ENCODE measurements at places on chromosomes 5 and 9.

GRCh38 chr5:24788829-24789514, 144.2 kb upstream of the CDH10 start:
- DNase-seq: no peak

DNA sequence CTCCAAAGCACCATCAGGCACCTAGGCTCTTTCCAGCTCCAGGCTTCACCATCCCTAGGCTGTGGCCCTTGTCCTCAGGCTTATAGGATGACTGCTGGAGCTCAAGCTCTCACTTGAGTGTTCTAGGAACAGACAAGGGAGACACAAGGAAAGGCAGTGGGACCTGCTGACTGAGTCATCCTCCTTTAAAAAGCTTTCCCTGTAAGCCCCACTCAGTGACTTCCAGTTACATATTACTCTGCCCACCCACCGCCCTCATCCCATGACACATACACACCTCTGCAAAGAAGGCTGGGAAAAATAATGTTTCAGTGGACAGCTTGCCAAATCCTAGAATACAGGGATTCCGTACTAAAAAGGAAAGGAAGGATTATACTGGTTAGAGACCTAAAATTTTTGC, 154.2 kb upstream of the ZNF366 start:
- DNase-seq: no peak

- DNase-seq: peak; percentile 48
Measured at GRCh38 chr9:133163504-133164172, at the start of gene GBGT1. GBGT1 (minus strand) TSS chr9:133163914; CDS start chr9:133162412, 1,502 bp downstream.

DNA sequence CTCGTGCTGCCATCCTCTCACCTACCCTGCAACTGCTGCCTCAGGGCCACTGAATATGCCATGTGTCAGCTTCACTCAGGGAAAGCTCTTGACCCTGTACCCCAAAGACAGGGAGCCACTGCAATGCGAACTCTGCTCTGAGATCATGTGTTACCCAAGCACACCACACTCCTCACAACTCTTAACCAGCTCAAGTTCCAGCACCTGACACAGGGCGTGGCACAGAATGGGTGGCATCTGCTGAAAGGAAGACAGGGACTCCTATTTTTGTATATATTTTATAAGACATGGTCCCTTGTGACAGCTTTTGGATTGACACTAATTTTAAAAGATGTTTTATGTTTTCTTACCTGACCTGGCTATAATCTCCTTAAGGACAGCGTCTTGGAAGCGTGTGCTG, 10.7 kb downstream of the PHYKPL start:
- DNase-seq: peak; percentile 43

- no peak for DNase-seq
Measured at GRCh38 chr5:117461403-117461802, 886.8 kb upstream of the SEMA6A start.

GRCh38 chr9:107685901-107686300, 196.3 kb upstream of the KLF4 start:
- no peak for DNase-seq

GRCh38 chr5:76372323-76373054, 30.6 kb upstream of the IQGAP2 start:
- DNase-seq: no peak

GRCh38 chr9:109535365-109535764, 37.3 kb upstream of the PTPN3 start:
- no peak for DNase-seq

GRCh38 chr9:101683236-101683635, 55.2 kb downstream of the GRIN3A start:
- no peak for DNase-seq

DNA sequence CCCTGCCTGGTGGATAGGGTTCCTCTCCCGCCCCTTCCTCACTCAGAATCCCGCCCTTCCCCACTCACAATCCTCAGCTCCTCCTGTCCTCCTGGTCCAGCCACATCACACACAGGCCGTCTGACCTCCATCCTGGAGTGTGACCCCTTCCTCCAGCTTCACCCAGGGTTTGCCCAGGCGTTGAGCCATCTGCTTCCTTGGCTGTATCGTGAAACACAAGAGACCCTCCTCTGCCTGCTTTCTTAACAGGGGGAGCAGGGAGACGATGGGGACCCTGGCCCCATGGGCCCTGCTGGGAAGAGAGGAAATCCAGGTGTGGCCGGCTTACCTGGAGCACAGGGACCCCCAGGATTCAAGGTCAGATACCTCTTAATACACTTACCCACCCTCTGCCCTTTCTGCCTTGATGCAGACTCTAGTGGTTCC, 32.3 kb upstream of the ORM1 start:
- no peak for DNase-seq

- no peak for DNase-seq
Measured at GRCh38 chr5:105956456-105957196, 1714.1 kb downstream of the EFNA5 start.

GRCh38 chr5:79285833-79286232, 49.9 kb downstream of the JMY start:
- DNase-seq: no peak

GRCh38 chr9:88300556-88300955, 87.7 kb upstream of the SPIN1 start:
- no peak for DNase-seq

- no peak for DNase-seq
Measured at GRCh38 chr5:32506799-32507198, 62.3 kb upstream of the ZFR start.

DNA sequence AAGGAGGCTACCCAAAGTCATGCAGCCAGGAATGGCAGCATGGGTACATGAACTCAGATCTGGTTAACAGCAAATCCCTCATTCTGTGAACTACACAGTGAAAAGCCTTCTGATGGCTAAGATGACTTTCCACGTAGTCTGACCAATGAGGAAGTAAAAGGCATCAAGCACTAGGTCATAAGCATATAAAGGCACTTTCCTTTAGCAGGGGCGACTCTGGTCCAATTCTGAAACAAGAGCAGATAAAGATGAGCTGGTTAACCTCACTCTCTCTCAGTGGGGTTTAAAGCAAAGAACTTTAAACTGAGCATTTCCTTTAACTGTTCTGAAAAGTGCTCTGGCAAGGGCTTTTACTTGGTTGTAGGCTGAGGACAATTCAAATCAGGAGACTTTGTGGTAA, 21.1 kb downstream of the PSMB7 start:
- no peak for DNase-seq

GRCh38 chr9:124602204-124602603, 95.0 kb upstream of the NR5A1 start:
- DNase-seq: no peak

DNA sequence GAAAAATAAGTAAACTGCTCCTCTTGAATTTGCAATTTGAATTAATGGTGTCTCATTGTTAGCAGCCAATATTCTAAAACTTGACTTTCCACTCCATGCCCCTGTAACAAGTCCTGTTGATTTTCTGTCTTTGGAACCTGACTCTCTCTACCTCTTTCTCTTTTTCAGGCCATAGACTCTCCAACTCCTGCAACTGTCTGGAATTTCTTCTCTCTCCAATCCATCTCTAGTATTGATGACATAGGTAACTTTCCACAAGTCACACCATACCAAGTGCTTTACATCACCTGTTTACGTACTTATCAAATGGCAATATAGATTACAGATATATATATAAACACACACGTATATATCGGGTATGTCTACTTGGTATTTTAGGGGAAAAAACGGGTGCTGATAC, 923 bp downstream of the C5orf34 start:
- DNase-seq: no peak

- DNase-seq: no peak
Measured at GRCh38 chr9:133449760-133450159, 10.0 kb upstream of the CACFD1 start.

GRCh38 chr5:156254196-156254595, 72.8 kb upstream of the SGCD start:
- DNase-seq: no peak

DNA sequence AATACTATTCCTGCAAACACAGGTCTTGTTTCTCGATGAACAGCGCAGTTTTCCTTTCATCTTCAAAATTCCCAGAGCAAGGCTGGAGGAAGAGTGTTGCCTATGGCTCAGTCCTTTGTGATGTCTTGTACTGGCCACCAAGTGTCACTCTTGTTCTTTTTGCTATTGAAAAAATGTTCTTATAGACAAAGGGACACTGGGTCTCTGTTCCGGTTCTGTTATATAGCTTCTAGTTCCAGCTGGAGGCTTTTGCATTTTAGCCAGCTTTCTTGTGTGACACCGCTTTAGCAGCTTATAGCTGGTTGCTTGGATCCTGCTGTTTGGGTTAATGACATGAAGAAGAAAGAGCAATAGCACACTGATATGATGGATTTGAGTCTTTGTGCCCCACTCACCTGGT, 343.7 kb upstream of the KCNN2 start:
- no peak for DNase-seq

GRCh38 chr9:132857031-132857430, 21.1 kb downstream of the AK8 start:
- no peak for DNase-seq

- DNase-seq: no peak
Measured at GRCh38 chr5:126419102-126419501, 4.1 kb upstream of the GRAMD2B start.

DNA sequence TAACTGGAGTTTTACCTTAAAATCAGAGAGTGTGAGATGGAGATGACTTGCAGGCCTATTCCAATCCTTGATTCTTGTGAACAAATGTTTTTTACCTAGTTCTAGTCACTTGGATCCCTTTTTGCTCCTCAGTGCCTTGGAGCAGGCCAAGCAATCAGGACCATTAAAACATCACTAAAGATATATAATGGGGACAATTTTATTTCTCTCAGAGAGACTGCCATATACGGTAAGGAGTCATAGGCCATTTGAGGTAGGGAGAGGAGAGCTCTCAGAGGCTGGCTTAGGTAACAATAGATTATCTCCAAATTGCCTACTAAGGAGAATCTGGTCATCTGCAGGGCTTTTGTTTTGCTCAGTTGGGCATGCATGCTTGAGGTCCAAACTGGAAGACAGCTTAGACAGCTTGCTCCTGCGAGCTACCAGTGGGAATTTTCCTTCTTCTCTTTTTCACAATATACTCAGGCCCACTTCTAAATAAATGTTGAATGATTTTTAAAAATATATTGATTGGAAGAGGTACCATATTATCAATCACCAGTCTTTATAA, 44.0 kb downstream of the FREM1 start:
- DNase-seq: no peak

DNA sequence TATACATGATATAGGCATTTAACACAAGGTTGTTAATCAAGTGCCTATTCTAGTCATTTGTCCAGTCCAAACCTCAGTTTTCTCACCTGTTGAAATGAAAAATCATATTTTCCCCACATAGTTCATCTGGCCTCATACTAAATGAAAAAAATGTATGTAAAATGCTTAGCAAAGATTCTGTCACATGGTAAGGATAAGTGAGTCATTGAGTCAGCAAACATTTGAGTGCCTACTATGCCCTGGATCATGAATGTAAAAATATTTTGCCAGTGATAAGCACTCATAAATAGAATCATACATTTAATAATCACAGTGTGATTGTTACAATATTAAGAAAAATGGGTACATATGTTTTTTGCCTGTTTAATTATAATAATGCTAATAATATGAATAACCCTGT, 181.2 kb upstream of the PAPPA start:
- DNase-seq: no peak

GRCh38 chr9:87883274-87883673, 597 bp downstream of the SPATA31E1 start:
- DNase-seq: no peak

DNA sequence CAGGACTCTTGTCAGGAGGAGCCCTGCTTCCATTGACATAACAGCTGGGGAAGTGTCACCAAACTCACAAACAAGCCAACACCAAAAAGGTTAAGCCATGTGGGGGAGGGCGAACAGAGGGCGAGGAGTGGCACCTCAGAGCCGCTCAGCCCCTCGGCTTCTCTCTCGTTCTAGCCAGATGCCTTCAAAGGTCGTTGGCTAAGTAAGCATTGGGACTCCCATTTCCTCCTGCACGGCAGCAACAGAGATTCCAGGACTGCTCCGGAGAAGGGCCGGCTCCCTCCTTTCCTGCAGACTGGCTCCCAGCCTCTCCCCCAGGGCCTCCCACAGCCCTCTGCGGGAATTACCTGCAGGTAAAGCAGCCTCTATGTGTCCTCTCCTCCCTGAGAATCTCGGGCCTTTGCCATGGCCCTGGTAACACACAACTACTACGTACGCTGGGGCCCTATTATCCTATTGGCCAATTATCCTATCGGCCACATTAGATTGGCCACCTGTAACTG, 52.1 kb upstream of the RNU6ATAC start:
- DNase-seq: no peak

- no peak for DNase-seq
Measured at GRCh38 chr5:124303366-124303765, 443.1 kb downstream of the ZNF608 start.

GRCh38 chr9:123168586-123168985, 99.8 kb downstream of the STRBP start:
- DNase-seq: no peak

- no peak for DNase-seq
Measured at GRCh38 chr9:38416461-38416860, 7.8 kb downstream of the IGFBPL1 start.

DNA sequence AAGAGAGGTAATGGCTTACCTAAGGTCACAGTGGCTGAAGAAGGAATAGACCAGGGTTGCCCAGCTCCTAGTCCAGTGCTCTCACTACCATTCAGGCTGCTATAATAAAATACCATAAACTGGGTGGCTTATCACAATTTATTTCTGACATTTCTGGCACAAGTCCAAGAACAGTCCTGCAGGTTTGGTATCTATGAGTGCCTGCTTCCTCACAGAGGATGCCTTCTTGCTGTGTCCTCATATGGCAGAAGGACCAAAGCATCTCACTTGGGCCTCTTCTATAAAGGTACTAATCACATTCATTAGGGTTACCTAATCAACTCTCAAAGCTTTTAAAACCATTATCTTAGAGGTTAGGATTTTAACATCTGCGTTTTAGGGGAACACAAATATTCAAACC, 17.2 kb downstream of the STARD4 start:
- no peak for DNase-seq

DNA sequence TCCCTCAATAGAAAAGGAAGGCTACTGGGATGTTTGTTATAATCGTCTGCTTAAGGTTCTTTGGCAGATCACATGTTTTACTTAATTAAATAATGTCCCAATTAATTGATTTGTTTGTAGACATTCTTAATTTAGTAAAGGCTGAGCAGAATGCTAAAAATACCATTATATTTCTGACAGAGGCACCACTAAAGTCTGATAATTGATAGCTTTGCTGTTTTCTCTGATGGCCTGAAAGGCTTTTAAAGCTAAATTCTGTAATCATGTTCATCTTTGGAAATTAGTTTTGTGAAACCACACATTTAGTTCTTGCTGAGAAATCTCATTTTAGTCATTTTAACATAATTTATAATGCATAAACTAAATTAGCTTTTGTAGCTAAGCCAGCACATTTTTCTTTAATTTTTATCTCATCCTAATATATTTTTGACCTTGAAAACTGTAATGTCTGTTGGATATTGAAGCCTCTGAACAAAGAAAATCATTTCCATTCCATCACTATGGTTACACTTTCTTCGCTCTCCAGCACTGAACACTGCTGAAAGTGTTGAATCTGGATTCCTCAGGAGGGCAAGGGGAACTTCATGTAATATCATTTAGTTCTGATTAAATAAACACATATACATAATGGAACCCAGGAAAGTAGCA, 329.4 kb downstream of the ELAVL2 start:
- DNase-seq: no peak
